Kasumi-1 (cell line): ENCODE measurements at places on chromosomes 12 and 14.

DNA sequence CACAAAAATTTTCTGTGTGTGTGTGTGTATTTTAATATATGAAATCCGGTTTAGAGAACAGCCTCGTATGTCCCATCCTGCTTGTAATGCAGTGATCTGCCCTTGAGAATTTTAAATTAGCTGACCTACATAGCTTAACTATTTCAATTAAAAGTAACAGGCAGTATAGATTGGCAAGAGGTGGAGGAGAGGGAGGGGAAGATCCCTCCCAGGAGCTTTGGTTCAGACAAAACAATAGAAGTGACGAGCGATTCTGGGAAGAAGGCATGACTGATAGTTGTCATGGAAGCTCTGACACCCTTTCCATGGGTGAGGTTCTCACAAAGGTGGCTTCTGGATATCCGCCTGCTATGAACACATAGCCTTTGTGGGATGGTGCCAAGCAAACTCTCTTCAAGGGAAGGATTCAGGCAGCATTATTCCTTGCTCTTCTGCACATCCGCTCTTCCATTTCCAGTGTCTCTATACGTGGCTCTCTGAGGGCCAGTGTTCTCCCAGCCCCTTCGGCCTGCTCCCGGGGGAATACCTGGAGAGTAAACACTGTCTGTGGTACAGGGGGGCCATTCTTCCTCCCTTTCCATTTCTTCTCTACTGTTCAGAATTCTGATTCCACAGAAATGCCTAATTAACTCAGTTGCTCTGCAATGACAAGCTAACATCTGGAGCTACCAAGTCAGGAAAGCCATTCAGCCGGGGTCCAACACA, 182.0 kb downstream of the CACNA1C start:
- DNase-seq = no peak

DNA sequence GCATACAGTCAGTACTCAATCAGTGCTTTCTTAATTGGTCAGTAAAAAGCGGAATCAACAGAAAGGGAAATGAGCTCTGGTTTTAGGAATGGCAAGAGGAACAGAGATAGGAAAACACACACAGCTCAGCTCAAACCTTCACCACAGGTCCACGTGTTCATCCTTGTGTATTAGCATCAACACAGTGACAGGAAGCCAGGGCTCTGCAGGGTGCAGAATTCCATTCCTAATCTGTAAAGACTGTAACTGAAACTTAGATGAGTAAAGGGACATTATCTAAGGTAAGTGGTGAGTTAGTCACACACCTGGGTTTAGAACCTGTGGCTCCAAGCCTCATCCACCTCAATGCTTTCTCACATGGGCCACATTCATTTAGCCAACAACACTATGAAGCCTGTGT, 1242.2 kb upstream of the TMEM132C start:
- no peak for DNase-seq

GRCh38 chr12:99984271-99985128, at the start of gene ANKS1B:
ANKS1B (minus strand) TSS chr12:99984936; CDS start chr12:99984237, 699 bp downstream.
- DNase-seq = no peak

DNA sequence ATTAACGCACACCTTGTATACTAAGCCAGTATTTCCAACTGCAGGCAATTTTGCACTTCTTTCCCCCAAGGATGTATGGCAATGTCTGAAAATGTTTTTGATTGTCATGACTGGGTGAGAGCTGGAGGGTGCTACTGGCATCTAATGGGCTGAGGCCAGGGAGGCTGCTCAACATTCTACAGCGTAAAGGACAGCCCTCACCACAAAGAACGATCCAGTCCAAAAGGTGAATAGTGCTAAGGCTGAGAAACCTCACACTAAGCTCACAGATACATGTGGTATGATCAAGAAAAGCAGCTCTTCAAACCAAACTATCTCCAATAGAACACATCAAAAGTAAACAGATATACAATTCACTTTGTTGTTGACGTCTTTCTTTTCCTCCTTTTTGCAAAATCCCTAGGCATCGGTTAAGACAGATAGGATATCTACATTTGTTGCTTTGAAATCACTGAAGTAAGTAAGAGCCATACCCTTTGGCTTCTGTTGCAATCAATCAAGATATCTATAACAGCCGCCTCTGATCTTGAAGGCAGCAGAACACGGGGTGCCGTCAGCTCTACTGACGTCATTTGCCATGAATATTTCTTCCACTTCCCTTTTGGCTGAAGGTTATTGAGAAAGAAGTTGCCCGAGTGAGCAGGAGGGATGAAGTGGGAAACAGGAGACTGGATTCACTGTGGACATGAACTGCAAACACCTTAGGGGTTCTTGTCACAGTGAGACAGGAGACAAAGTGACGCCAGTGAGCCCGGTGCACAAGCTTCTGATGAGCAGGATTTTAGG, 218.3 kb downstream of the FOXN3 start:
- no peak for DNase-seq

DNA sequence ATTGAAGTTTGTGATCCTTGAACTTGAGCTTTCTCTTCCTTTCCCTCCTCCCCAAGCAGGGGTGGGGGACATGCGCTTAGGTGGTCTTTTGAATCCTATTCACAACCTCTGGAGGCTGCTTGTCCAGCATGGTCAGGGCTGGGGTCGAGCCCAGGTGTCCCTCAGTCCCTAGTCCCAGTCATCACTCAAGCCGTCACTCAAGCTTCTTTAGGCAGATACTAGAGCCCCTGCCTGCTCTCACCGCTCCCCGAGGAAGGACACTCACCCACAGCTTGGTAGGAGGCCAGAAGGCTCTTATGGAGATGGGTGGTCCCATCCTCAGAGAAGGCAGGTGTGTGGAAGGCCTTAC, 532 bp upstream of the C1RL start:
- DNase-seq = no peak

DNA sequence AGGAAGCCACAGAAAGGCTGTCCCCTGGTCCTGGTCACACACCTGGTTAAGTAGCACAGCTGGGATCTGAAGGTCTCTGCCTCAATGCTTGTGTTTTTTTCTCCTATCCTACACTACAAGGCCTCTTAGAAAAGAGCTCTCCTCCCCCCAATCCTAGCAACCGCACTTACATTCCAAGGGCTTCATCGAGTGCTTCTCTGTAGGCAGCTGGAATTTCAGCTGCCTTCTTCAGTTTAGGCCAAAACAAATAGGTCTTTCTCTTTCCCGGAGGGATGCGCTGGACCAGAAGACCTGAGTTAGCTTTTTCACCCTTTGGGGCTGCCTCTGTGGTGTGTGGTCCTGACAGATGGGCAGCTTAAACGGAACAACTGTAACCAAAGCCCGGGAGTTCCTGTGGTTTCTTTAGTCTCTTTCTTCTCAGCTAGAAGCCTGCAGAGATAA, 109.7 kb downstream of the GPATCH2L start:
- no peak for DNase-seq

GRCh38 chr12:26938701-26939062, 412 bp downstream of the FGFR1OP2 start:
- DNase-seq = peak; percentile 54

- DNase-seq = no peak
These were observed 281.7 kb upstream of the RTL1 start for GRCh38 chr14:101185073-101185835.

DNA sequence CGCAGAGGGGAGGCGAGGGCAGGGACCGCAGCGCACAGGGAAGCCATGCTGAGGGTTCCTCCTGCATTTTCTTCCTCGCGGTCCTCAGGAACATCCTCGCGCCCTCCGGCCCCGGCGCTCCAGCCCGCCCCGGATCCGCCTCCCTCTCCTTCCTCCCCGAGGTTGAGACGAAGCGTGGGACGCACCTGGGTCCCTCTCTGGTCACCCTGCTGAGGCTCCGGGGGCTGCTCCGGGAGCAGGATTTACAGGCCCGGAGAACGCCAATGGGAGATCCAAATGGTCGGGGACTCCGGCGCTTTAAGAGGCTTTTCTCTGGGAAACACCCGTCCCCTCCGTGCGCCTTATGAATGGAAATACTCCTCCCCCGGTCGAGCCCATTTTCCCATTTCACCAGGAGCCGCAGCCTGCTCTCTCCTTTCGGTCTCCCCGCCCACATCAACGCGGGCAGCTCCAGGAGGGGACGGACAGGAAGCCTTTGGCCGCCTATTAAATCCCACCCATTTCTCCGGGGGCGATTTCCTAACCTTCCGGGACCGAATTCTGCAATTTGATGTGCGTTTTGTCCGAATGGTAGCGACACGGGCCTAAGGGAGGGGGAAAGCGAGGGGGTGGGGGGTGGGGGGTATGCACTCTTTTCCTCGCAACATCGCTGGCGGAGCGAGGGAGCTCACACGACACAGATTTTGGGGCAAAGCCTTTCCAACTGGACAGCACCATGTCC, at the start of gene UNC79:
Gene UNC79 (plus strand): TSS at position 625 of the 721 bp plus-strand sequence. CDS start 91 bp downstream, at position 716.
- no peak for DNase-seq

- no peak for DNase-seq
These were observed 125.5 kb downstream of the GPR135 start for GRCh38 chr14:59339524-59340330.

DNA sequence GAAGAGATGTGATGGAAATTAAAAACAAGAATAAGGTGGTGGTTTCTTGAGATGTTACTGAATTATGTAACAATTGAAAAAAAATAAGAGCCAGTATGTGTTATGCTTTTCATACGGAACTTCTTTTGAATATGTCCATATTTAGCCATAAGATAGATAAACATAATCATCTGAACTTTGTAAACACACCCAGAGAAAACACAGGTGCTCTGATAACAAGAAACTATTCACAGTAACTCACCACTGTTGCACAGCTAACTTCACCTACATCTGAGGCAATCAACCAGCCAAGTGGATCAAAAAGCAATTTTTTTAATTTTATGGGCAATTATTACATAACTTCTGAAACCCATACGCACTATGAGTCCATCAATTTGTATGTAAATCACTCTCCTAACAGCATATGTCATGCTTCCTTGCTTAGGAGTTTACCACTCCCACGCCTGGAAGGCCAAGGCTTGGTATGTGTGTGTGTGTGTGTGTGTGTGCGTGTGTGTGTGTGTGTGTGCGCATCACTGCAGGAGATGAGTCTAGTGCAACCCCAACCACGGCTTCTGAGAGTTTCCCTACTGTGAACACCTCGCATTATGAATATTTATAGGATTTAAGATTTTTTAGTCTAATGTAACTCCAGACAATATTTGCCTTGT, 443.4 kb downstream of the BCAT1 start:
- DNase-seq = no peak

DNA sequence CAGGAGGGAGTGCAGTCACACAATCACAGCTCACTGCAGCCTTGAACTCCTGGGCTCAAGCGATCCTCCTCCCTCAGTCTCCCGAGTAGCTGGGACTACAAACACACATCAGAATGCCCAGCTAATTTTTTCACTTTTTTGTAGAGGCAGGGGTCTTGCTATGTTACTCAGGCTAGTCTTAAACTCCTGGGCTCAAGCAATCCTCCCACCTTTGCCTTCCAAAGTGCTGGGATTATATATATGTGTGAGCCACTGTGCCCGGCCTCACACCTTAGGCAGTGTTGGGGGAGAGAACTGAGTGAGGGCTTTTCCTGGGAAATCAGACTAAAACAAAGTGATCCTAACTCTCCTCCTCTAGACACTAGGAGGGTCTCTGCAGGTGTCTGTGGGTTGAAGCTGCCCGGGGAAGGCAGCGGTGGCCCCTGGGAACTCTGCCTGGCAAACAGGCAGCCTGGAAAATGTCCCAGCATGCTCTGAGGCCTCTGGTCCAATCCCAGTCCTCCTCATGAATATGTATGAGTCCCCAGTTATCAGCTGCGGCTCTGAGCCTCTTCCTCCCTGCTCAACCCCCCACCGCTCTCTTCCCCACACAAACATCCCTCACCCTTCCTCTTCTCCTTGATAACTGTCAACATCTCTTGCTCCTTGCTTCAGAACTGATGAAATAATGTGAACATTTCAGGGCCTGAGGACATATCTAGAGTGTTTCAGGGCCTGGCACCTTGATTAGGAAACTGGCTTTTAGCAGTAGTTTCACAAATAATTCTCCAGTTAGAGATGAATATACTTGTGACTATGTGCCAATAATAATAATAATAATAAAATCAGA, 7.9 kb upstream of the NAA25 start:
- peak; percentile 90 for DNase-seq

GRCh38 chr14:36512585-36513003, 7.4 kb downstream of the NKX2-1 start:
- no peak for DNase-seq

- DNase-seq = no peak
These were observed 597 bp downstream of the MLF2 start for GRCh38 chr12:6752167-6752920.

DNA sequence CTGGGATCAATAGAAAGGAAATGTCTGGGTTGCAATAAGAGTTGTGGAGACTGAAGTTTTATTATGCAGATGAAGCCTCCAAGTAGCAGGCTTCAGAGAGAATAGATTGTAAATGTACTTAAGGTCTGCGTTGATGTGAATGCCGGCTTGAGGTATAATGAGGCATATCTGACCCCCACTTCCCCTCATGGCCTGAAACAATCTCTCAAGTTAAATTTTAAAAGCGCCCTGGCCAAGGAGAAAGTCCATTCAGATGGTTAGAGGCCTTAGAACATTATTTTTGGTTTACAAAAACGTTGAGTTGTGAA, 28.3 kb upstream of the HIGD1C start:
- DNase-seq = peak; percentile 69

- DNase-seq = peak; percentile 54
These were observed 491.8 kb downstream of the PCNX1 start for GRCh38 chr14:71399057-71399487.

GRCh38 chr14:31090883-31091764, 64.9 kb upstream of the STRN3 start:
- peak; percentile 7 for DNase-seq

DNA sequence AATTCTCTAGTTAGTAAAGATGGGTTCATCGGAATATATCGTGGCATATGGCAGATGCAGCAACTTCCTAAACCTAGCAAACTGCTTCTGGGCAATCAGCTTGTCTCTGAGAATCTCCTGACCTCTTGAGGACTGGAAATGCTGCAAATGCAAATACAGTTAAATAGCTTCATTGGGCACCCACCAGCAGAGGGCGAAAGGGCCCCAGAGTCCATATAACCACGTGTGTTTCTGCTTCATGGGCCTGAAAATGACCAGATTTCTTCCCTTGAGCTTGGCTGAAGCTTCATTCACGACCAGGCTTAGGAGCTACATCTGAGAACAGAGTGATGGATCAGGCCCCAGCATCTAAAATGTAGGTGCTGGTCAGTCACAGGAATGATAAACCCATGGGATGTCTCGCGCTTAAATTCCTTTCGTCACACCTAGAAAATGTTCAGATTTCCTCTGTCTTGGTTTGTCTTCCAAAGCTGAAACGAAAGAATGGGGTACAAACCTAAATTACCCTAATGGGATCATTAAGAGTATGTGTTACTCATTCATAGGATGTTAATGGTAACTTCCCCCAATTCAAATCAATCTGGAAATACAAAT, 1482.5 kb upstream of the TMEM132C start:
- DNase-seq = peak; percentile 5
